MV-4-11 (cell line): ENCODE measurements at places on chromosomes 6 and 20.

- no peak for DNase-seq
Observed at GRCh38 chr6:45036103-45036502, 292.0 kb upstream of the RUNX2 start.

- no peak for DNase-seq
Observed at GRCh38 chr6:18962361-18962905, 575.3 kb downstream of the RNF144B start.

GRCh38 chr6:24460966-24461365, 28.4 kb downstream of the GPLD1 start:
- DNase-seq, result no peak

GRCh38 chr6:28215425-28215824, 9.7 kb upstream of the ZSCAN9 start:
- no peak for DNase-seq

GRCh38 chr6:18503593-18504231, 116.6 kb downstream of the RNF144B start:
- DNase-seq, result peak; percentile 73

- DNase-seq, result no peak
Observed at GRCh38 chr6:3531481-3531880, 74.6 kb upstream of the SLC22A23 start.

GRCh38 chr6:77030929-77031674, 432.2 kb downstream of the HTR1B start:
- no peak for DNase-seq

DNA sequence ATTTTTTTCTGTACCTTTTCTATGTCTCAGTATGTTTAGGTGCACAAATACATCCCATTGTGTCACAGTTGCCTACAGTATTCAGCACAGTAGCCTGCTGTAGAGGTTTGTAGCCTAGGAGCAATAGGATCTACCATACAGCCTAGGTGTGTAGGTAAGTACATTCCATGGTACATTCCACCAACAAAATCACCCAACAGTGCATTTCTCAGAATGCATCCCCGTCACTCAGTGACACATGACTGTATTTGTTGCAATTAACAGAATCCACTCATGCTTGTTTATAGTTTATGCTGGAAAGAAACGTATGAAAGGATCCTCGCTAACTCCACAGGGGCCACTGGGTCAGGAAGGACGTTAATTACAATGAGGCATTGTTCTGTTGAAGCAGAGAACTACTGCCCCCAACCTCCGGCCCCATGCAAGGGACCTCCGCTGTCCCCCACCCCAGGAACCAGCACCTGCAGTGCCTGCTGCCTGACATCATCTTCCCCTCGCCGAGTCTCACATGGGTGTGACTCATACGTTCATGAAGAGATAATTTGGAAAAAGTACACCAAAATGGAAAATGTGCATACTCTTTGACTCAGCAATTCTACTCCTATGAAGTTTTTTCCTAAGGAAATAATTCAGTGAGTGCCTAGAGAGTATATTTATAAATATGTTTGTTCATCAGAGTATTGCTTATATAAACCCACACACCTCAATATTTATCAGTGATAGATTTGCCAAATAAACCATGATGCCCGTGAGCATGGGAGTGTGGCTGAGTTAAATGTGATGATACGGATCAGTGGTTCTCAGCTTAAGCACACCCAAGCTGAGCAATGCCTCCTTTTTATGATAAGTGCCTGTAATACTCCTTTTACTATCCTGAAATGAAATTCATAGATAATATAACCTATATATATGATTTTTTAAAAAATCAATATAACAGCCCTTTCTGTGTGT, 156.4 kb upstream of the ECI2 start:
- no peak for DNase-seq

GRCh38 chr6:163735076-163735475, 320.6 kb downstream of the QKI start:
- no peak for DNase-seq

DNA sequence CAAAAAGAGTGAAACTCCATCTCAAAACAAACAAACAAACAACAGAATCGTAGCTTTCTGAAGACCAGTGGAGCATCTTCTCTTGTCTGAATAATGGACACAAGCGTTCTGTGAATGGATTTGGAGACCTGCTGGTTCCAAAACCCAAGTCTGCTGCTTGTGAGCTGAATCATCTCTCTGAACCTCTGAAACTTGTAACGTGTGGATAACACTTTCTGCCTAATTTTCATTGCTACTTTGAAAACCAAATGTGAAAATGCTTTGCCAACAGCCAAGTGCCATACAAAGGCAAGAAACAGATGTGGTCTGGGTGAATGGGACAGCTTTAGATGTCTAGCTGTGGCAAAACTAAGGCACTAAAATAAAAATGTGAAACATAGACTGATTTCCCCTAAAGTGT, 44.3 kb downstream of the PHACTR1 start:
- DNase-seq, result no peak

DNA sequence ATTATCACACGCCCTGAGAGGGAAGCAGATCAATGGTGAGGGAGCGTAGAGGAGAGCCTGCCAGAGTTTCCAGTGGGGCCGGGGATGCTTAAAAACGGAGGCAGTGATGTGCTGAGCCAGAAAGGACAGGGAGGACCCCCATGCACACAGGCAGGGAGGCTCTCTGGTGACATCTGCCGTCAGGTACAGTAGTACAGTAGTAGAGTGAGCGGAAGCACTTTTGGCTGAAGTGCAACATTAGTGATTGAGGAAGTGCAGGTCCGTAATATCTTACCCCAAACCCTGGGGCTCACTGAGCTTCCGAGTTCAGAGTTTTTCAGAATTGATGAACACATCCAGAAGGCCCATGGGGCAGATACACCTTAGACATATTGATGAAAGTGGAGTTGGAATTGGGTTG, 42.1 kb downstream of the GFRA4 start:
- DNase-seq, result no peak

DNA sequence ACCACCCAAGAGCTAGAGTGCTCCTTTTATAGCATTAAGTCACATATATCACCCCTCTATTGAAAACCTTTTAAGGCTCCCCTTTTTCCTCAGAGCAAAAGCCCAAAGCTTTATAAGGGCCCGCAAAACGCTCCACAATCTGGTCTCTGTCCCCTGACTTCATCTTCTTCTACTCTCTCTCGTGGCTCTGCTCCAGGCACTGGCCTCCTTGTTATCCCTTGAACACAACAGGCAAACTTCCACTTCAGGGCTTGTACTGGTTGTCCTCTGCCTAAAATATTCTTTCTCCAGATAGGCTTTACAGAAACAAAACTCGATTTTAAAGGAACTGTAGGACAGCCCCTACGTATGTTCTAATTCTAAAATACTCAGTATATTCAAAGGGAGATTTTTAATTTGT, 44.0 kb upstream of the SPDEF start:
- no peak for DNase-seq

GRCh38 chr6:139708337-139709199, 334.1 kb upstream of the CITED2 start:
- no peak for DNase-seq

DNA sequence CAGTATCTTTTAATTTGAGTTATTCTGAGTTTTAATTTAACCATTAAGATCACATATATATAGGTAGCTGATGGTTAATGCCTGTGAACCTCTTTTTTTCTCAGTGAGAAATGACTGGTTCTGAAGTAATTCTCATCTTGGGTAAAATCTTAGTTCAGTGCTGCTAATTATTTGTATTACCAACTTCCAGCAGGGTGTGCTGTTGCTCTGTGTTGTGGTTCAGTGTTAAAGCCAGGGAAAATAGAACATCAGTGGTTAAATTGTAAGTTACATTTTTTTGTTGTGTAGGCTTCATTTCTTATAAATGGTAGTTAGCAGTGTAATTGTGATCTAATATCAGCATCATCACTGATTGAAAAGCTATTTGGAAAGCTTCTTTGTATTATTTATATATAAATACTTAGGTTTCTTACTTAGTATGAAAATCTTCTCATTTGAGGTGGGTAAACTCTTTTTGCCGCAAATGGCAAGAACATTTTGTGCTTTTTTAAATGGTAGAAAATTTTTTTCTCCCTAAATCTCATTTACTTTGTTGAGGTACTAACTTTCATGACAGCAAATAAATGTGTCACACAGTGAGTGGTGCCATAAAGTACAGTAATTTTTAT, 43.7 kb downstream of the CDC5L start:
- DNase-seq, result peak; percentile 72

DNA sequence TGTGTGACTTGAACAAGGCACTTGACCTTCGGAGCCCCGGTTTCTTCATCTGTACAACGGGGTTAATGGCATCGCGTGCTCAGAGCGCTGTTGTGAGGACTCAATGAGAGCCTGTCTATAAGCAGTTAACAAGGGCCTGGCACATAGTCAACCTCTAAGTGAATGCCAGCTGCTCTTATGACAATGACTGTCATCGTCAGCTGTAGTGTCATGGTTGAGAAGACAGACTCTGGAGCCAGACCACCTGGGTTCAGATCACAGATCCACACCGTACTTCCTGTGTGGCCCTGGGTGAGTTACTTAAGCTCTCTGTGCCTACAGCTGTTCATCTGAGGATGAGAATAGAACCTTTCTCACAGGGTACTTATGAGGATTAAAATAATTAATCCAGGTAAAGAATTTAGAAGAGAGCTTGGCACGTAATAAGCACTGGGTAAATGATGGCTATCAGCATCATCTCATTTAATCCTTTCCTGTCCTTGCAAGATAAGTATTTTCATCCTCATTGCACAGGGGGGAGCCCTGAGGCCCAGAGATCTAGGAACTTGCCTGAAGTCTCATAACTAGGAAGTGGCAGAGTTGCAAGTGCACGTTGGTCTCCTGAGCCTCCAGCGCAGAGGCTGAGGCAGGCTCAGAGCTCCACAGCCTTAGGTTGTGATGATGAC, 105.3 kb downstream of the EYA2 start:
- peak; percentile 31 for DNase-seq

GRCh38 chr20:16684416-16684815, 45.4 kb upstream of the SNRPB2 start:
- no peak for DNase-seq

- no peak for DNase-seq
Observed at GRCh38 chr6:3504354-3504753, 47.5 kb upstream of the SLC22A23 start.

GRCh38 chr6:33744001-33744848, 2.5 kb downstream of the IP6K3 start:
- peak; percentile 61 for DNase-seq

- no peak for DNase-seq
Observed at GRCh38 chr6:74780831-74781230, 425.0 kb downstream of the COL12A1 start.

GRCh38 chr6:150211700-150212511, 69.1 kb downstream of the PPP1R14C start:
- DNase-seq, result peak; percentile 77

DNA sequence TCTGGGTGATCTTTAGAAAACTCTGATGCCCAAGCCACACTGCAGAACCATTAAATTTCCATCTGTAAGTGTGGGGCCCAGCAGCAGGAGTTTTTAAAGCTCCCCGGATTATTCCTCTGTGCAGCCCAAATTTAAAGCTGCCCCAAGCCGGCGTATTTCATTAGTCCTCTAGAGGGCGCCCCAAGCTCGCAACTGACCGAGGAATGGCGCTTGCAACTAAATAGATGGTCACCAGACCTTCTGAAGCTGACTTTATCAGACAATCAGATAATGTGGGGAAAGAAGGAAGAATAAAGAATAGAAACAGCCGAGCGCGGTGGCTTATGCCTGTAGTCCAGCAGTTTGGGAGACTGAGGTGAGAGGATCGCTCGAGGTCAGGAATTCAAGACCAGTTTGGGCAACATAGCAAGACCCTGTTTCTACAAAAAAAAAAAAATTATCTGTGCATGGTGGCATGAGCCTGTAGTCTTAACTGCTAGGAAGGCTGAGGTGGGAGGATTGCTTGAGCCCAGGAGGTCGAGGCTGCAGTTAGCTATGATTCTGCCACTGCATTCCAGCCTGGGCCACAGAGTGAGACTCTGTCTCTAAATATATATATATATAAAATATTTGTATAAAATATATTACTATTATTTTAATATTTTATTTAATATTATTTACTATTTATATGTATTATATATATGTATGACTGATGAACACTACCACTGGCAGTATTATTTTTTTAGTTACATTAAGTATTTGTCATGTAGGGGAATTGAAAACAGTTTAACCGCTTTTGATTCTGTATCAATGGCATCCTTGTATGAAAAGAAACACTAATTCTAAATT, 56.0 kb downstream of the OTOR start:
- DNase-seq, result no peak

DNA sequence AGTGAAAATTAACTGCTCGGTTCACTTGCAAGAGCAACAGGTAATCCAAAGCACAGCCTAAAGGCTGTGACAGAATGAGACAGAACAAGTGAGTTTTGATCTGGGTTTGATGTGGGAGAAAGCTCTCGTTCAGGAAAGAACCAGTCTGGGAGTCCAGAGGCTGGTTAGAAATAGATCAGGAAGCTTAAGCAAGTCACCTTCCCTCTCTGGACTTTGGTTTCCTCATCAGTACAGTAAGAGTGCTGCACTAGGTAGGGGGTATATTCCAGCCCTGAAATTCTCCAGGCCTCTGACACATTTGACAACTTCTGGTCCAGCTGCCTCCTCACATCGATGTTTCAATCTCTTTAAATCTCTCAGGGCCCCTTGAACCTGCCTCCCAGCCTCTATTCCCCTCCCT, 33.7 kb upstream of the MDGA1 start:
- no peak for DNase-seq

GRCh38 chr20:48621376-48622078, 206.3 kb downstream of the PREX1 start:
- DNase-seq, result no peak

- DNase-seq, result peak; percentile 32
Observed at GRCh38 chr20:58236612-58237317, 8.3 kb upstream of the ANKRD60 start.

DNA sequence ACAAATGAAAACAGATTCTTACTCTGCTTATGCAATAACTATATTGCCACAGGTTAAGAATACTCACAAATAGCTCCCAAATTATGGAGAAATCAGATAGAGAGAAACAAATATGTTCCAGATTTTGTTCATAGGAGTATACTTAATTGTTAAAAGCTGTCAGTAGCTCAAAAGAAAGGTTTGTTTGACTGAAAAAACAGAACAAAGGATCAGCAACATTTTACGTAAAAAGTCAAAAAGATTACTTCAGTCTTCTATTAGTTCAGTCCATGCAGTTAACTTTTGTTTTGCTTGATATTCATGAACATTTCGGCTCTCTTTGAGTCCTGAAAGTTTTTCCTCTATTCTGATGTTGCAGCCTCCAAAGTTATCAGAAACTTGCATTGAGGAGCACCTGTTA, 13.4 kb upstream of the NANP start:
- no peak for DNase-seq
